ENCODE measurements at places on chromosomes 13 and 19. TPM values are rescaled to one million over a fixed set of nuclear protein-coding genes. Genes with fewer than 3 reads are reported as not detected.

Gene KLK1
- 0.51 TPM for polyA plus RNA-seq

Gene OR7C1
- polyA plus RNA-seq, result 0.63 TPM

Gene GADD45B
- 10.3 TPM for polyA plus RNA-seq

Gene MYADM
- 205 TPM for polyA plus RNA-seq

Gene TMEM190
- not detected for polyA plus RNA-seq

All from muscle of back (tissue), 13 donors.